ENCODE measurements at places on chromosomes 16 and 17.

- DNase-seq = no peak
Observed at GRCh38 chr17:53538129-53538617, 284.6 kb upstream of the KIF2B start.

GRCh38 chr17:79797492-79798298, 818 bp upstream of the CBX8 start:
- no peak for DNase-seq

DNA sequence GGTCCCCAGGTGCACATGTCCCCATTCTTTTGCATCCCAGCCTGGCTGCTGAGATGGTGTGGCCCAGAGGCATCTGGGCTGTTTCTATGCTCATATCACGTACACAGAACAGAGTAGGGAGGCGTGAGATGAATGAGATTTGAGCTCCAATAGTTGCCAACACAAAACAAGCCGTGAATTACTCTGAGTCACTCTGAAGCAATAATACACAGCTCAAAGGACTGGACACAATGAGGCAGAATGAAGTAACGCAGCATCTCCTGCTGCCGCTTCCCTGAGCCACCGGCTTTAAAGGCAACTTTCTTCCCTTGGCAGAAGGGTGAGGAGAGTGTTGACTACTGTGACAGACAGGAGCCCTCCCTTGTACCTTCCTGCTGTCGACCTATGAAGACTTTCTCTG, 33.9 kb upstream of the CLEC18B start:
- no peak for DNase-seq

DNA sequence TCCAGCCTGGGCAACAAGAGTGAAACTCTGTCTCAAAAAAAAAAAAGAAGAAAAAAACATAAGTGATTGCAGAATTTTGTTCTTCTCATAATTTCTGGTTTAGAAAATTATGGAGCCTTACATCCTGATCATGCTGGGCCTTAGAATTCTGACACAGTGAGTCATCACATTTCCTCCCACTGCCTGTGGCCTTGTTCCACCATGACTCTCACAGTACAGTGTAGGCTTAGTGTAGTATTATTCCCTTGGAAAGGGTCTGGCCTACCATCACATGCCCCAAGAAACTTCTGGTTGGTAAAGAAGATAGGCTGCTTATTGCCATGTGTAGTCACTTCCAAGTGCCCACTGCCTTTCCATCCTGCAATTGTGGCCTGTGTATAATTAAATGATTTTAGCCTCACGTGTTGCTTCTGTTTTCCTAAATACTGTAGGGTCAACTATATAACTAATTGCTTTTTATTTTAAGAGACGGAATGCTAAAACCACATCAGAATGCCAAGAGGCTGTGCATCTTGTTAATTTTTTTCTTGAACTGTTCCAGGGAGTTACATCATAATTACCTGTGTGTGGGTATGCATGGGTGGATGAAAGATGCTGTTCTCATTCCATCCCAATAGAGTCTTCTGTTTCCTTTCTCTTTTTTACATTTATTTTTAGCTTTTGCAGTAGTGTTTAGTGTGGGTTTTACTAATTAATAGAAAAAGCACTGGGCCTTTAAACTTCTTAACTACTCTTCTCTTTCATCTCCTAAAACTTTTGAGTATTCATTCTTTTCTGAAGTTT, 25.9 kb downstream of the OGFOD1 start:
- DNase-seq = no peak

DNA sequence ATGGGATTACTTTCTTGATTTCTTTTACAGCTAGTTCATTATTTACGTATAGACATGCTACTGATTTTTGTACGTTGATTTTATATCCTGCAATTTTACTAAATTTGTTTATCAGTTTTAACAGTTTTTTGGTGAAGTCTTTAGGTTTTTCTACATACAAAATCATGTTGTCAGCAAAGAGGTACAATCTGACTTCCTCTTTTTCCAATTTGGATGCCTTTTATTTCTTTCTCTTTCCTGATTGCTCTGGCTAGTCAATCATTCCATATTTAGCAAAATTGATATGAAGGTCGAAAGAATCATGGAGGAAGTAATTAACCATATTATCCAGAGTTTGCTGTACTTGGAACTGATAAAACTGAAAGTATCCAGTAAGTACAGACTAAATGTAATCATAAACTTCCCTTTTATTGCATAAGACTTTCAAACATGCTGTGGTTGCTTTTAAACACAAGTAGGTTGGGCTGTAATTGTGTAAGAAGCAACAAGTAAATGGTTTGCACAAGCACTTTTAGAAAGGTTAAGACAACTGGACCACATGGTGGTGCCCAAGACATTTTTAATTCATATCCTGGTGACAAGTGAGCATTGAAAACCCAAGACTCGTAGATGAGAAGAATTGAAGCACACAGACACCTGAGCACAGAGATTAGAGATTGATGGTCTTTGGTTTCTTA, 8.4 kb downstream of the GDE1 start:
- no peak for DNase-seq
